ENCODE measurements at places on chromosomes 4 and X.

- no peak for DNase-seq
Measured at GRCh38 chr4:161555689-161556660, 607.8 kb downstream of the FSTL5 start.

DNA sequence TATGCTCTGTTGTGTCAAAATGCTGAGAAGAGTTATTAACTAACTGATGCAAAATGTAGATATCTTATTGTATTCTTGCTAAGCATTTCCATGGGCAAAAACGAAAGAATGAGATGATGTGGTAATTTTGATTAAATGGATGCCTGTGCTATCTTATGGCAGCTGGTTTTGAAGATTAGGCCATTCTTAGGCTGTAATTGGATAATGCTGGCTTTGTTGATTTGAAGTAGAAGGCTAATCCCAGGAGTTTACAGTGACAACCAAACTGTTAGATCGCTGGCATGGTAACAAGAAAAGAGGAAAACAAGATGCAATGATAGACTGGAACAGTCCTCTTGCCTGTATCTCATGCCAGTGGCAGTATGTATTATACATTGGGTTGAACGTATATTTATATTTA lies 74.1 kb upstream of the WDR44 start:
- DNase-seq: no peak

DNA sequence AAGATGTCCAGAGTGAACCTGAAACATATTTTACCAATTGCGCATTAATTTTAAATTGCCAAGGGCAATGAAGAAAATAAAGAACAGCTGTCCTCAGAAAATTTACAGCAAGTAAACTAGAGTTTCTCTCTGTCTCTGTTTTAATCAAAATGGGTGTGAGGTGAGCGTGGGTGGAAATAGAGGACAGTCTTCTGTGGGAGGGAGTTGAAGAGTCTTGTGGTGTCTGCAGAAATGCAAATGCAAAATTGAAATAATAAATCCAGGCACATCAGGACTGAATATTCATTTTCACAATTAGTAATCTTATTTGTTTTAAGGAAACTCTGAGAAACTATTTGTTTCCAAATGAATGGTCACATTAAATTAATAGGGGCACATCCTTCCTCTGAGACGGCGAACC lies 192.0 kb downstream of the ARHGAP10 start:
- DNase-seq: no peak

- no peak for DNase-seq
Measured at GRCh38 chr4:19614171-19614570, 637.5 kb upstream of the SLIT2 start.

DNA sequence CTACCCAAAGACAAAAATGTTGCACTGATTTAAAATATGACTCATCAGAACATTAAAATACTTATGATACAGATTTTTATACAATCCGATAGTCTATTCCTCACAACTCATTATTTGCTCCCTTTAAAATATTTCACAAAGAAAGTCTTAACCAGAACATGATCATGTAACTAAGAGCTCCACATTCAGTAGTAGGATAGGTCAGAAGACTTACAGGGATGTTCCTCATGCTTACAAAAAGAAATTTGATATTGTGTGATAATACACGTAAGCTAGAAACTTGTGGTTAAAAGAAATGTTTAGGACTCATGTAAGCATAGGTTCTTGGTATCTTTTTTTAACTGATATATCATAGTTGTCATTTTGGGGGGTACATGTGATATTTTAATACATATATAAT lies 235.9 kb downstream of the PALLD start:
- no peak for DNase-seq
